Right lobe of liver (tissue), 6 donors: ENCODE measurements at places on chromosomes 16 and 17. TPM values are rescaled to one million over a fixed set of nuclear protein-coding genes. Genes with fewer than 3 reads are reported as not detected.

The CEP295NL gene
- 1.0 TPM for total RNA-seq

DNA sequence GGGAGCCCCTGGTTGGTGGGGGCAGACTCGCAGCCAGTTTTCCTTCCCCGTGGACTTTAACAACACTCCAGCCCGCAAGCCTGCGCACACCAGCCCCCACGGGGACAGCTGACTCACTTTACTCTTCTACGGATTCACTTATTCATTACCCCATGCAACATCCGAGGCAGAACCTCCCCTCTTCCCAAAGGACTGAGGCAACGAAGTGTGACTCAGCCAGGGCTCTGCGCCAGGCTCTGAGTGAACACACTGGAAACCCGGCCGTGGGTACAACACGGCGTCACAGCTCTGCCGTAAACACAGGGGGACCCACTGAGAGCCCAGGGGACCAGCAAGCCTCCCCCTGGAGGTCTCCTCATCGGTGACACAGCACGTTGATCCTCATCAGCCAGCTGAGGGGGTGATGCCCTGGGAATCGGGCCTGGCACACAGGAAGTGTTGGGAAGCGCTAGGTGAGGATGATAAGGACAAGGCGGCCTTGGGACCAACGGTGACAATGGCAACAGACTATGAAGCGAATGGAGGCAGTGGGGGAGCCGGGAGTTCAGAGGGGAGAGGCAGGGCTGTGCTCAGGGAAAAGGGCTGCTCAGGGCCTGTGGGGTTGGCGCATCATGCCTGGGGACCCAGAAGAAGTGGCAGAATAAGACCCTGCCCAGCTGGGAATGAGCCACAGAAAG is 14.6 kb downstream of the COTL1 start:
- DNase-seq, result peak; percentile 79
- no peaks in the 10 kb centered on the region for H3K36me3 ChIP-seq
- no peaks in the 10 kb centered on the region for H3K27me3 ChIP-seq

GRCh38 chr17:48645639-48646182 is 19.6 kb upstream of the HOXB9 start:
- DNase-seq, result no peak
- H3K4me3 ChIP-seq, result no peak overlapping the region
- H3K27me3 ChIP-seq, result peaks cover 35% of the 10 kb centered on the region
- H3K27ac ChIP-seq, result no peak overlapping the region
- H3K36me3 ChIP-seq, result no peaks in the 10 kb centered on the region

DNA sequence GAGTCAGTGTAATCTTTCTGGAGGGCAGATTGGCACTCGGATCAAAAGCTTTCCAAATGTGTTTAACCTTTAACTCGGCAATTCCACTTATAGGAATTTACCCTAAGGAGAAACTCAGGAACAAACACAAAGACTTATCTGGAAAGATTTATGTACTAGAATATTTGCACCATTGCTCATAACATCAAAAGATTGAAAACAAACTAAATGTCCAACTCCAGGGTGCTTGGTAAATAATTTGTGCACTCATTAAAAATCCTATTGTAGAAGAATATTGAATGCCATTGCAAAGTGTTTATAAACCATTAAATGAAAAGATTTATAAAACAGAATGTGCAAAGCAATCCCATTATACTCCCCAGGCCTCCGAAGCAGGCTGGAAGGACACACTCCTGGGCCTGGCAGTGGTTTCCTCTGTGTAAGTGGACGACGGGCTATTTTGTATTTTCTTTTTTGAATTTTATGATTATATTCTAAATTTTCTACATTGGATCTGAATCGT is 18.7 kb upstream of the RBFOX3 start:
- no peak for DNase-seq
- no peaks in the 10 kb centered on the region for H3K4me1 ChIP-seq
- no peaks in the 10 kb centered on the region for H3K36me3 ChIP-seq
- no peaks in the 10 kb centered on the region for H3K27me3 ChIP-seq
- H3K27ac ChIP-seq, result no peak overlapping the region

DNA sequence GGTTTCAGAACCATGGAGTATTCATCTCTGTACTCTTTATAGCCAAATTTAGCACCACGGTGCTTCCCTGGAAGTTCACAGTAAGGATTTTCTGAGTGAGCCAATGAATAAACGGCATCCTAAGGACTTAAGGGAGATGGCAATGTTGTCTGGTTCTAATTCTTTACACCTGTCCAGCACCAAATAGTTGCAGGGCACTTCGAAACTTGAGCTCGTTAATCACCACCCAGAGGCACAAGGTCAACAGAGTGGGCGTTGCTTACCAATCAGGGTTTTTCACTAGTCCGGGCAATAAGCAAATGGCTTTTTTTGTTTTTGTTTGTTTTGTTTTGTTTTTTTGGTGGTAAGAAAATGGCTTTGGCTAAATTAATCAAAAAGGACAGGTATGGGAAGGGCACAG is 28.2 kb upstream of the TMEM220 start:
- no peaks in the 10 kb centered on the region for H3K36me3 ChIP-seq
- H3K27ac ChIP-seq, result peak overlapping the region; percentile 77
- no peaks in the 10 kb centered on the region for H3K27me3 ChIP-seq
- DNase-seq, result peak; percentile 37
- H3K4me1 ChIP-seq, result peaks cover 38% of the 10 kb centered on the region
- no peak overlapping the region for H3K4me3 ChIP-seq

The CRHR1 gene
- not detected for total RNA-seq

The TP53TG3C gene
- not detected for total RNA-seq

GRCh38 chr16:9099131-9099625 is 7.7 kb downstream of the HAPSTR1 start:
- H3K36me3 ChIP-seq, result peaks cover 8% of the 10 kb centered on the region
- no peaks in the 10 kb centered on the region for H3K27me3 ChIP-seq

DNA sequence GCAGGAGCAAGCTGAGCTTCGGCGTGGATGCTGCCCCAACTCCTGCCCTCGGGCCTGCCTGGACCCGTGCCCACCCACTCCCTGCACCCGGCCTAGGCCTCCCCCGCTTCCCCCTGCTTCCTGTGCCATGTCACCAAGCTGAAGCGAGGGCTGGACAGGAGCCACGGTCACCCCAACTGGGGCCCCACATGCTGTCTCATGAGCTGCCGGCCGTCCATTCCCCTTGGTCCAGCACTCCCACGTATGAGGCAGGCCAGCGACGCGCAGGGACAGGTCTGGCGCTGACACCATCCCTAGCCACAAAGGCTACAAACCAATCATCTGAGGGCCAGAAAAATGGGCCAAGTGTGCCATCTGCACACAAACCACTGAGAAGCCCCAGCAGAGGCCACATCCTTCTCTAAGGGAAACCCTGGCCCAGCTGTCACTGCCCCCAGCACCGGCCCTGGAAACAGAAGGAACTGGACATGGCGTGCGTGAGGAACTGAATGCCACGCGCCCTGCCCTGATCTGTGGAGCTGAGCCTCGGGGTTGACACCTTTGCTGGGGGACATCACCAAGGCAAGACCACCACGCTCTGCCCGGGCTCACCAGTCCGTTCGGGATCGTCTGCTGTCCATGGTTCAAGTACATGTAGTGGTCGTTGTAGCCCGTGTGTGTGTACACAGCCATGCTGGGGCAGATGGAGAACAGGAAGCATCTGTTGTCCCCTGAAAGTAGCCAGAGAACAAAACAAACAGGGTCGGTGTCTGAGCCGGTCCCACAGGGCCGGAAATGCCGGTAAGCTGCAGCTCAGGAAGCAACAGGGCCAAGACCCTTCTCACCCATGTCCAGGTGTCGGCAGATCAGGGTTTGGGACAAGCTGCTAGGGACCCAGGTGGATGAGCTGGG is 22.2 kb downstream of the MEAK7 start:
- no peak overlapping the region for H3K27ac ChIP-seq
- no peaks in the 10 kb centered on the region for H3K36me3 ChIP-seq
- H3K27me3 ChIP-seq, result no peaks in the 10 kb centered on the region

DNA sequence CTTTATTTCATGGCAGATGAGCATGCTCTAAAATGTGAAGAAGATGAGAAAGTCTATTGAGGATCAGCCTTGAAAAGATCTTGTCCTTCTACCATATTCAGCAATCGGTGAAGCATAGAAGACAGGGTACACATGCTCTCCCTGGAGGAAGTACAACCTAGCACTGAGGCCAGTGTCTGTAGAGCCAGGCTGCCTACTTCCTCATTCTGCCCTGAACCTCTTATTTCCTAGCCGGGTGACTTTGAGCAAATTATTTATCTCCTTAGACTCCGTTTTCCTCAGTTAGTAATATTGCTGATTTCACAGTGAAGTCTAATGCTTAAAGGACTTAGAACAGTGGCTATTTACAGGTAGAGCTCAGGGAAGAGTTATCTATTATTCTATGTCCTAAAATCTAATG is 58.4 kb downstream of the TMEM100 start:
- H3K4me3 ChIP-seq, result no peak overlapping the region
- H3K36me3 ChIP-seq, result no peaks in the 10 kb centered on the region
- H3K4me1 ChIP-seq, result no peaks in the 10 kb centered on the region
- H3K27ac ChIP-seq, result no peak overlapping the region
- H3K27me3 ChIP-seq, result no peaks in the 10 kb centered on the region
- DNase-seq, result no peak

GRCh38 chr16:51153577-51154031 is 2.5 kb upstream of the SALL1 start:
- no peaks in the 10 kb centered on the region for H3K4me1 ChIP-seq
- peak overlapping the region; percentile 48 for H3K4me3 ChIP-seq
- DNase-seq, result no peak
- peak overlapping the region; percentile 99 for H3K27ac ChIP-seq
- no peaks in the 10 kb centered on the region for H3K27me3 ChIP-seq

GRCh38 chr16:22665803-22666202 is 148.2 kb upstream of the HS3ST2 start:
- no peak overlapping the region for H3K27ac ChIP-seq
- no peak for DNase-seq
- H3K4me1 ChIP-seq, result no peaks in the 10 kb centered on the region

DNA sequence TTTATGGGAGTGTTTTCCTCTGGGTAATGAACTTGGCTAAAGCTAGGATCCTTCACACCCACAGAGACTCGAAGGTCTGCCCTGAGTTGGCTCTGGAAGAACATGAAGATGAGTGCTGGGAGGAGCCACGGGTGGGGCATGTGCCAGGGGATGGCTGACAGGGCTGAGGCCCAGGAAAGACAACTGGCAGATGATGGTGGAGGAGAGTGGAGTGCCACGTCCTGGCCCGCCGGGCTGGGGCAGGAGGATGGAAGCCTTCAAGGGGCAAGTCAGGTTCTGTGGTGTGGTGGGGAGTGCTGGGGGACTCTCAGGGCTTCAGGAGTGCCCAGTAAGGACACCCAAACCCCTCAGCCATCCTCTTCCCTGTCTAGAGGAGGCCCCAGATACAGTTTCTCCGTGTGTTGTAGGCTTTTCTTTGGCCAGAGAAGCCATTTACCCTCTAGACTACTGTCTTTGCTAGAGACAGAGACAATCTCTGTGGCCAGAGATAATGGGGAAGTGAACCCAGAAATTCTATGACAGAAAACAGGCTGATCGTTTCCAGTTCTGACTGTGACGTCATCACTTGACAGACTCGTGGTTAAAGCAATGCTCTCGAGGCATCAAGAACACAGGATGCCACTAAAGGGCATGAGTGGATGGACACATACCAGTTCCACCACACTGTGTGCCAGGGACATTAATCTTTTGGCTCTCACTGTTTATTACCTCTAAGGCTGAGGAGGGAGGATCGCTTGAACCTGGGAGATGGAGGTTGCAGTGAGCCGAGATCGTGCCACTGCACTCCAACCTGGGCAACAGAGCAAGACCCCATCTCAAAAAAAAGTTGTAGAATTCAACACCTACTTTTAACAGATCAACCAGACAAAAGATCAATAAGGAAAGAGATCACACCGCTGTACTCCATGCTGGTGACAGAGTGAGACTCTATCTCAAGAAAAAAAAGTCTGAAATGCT is 18.6 kb upstream of the SLC5A10 start:
- no peak overlapping the region for H3K27ac ChIP-seq
- DNase-seq, result no peak
- H3K27me3 ChIP-seq, result no peaks in the 10 kb centered on the region
- H3K4me3 ChIP-seq, result no peak overlapping the region

The GLTPD2 gene
- total RNA-seq, result 58.1 TPM

GRCh38 chr16:67170168-67170948 is at the start of gene NOL3:
Gene NOL3 (plus strand): TSS chr16:67170538.
- H3K27me3 ChIP-seq, result no peaks in the 10 kb centered on the region
- H3K36me3 ChIP-seq, result no peaks in the 10 kb centered on the region
- no peaks in the 10 kb centered on the region for H3K4me1 ChIP-seq

DNA sequence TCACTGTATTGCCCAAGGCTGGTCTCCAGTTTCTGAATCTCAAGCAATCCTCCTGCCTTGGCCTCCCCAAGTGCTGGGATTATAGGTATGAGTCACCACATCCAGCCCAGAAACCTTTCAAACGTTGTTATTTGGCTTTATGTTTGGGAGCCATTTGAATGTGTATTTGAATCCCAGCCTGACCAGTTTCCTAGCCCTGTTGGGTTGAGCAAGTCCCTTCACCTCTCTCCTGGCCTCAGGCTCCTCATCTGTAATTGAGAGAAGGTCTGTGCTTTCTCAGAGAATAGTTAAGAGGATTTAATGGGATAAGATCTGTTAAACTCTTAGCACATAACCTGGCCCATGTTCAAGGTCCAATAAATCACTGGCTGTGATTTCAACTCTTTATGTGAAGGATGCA is 385.8 kb upstream of the RBFOX1 start:
- no peak overlapping the region for H3K27ac ChIP-seq
- DNase-seq, result no peak
- no peaks in the 10 kb centered on the region for H3K4me1 ChIP-seq

DNA sequence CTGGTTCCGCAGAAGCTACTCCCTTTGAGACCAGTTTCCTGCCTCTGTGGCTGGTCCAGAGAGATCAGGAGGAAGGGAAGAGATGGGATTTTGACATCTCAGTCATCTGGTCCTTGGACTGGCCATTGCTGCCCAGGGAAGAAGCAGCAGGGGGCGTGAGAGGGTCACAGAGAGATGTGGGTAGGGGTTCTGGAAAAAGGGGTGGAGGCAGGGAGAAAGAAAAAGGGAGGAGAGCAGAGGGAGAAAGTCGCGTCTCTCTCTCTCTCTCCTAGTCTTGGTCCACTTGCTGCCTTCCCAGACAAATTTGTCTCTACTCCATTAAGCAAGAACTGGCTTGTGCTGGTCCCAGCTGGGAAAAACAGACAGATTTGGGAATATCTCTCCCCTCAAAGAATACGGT is 4.4 kb downstream of the SHBG start:
- no peak overlapping the region for H3K27ac ChIP-seq
- peaks cover 32% of the 10 kb centered on the region for H3K4me1 ChIP-seq
- no peak overlapping the region for H3K4me3 ChIP-seq
- H3K36me3 ChIP-seq, result no peaks in the 10 kb centered on the region
- H3K27me3 ChIP-seq, result no peaks in the 10 kb centered on the region

DNA sequence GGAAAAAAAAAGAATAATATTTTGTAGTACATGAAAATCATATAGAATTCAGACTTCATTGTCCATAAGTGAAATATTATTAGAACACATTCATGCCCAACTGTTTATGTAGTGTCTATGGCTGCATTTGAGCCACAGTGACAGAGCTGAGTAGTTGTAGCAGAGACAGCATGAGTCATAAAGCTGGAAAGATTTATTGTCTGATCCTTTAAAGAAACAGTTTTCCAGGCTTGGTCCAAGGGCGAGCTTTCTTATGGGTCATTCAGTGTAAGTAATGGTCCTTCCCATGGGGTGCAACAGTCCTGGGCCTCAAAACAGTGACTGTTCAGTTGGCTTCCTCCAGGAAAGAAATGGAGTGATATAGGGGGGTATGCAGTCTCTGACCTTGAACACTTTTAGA is 260.2 kb downstream of the HS3ST4 start:
- no peak overlapping the region for H3K4me3 ChIP-seq
- no peak for DNase-seq
